Cortex of kidney (tissue), 1 donor: ENCODE measurements at places on chromosomes 16 and 17.

GRCh38 chr17:39402890-39403605, 1.6 kb upstream of the FBXL20 start:
- DNase-seq: no peak

GRCh38 chr16:3089717-3090592, 9.1 kb downstream of the ZSCAN10 start:
- no peak for DNase-seq

DNA sequence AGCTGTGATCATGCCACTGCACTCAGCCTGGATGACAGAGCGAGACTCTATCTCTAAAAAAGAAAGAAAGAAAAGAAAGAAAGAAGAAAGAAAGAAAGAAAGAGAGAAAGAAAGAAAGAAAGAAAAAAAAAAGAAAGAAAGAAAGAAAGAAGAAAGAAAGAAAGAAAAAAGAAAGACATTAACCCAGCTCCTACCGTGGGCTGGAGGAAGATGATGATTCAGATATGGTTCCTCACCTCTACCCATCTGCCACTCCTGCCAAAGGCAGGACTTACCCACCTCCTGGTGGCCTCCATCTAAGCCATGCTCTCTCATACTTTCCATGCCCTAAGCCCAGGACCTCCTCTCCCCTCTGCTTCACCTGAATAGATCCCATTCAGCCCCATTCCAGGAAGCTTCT, 93.3 kb upstream of the LHX1 start:
- no peak for DNase-seq

DNA sequence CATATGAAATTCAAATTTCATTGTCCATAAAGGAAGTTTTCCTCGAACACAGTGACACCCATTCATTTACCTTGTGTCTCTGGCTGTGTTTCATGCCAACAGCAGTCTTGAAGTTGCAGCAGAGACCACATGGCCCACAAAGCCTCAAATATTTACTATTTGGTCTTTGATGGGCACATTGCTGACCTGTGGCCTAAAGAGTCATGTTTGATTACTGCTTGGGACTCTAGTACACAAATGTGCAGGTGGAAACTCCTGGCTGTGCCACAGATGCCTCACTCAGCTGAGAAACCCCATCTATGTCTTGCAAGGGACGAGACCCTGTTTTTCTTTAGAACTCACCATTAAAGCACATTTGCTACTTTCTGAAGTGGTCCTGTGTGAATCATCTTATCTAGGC, 76.7 kb downstream of the SLC6A2 start:
- DNase-seq: no peak

DNA sequence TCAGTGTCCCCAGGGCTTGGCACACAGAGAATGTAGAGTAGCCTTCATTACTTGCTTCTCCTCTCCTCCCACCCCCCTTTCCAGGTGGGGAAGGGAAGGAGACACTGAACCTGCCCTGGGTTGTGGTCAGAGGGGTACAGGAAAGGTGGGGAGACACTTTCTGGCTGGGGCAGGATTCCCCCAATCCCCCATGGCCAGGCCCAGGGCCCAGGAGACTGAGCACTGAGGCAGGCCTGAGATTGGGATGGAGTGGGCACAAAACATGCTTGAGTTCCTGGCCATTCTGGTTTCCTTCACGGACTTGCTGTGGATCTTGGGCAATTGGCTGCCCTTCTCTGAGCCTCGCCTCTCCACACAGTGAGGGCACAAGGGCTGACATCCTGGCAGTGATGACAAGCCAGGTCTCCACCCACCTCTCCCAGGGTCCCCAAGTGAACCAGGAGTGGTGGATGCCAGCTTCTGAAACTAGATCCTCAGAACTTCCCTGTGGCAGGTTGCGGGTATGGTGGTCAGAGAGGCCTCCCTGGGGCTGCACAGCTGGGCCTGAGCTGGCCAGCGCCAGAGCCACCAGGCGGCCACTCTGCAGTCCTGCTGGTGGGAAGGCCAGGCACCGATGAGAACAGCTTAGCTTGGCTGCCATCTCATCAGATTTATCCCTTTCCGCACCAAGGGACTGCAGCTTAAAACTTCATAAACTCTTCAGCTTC, 9.3 kb downstream of the ZNF629 start:
- DNase-seq: no peak

DNA sequence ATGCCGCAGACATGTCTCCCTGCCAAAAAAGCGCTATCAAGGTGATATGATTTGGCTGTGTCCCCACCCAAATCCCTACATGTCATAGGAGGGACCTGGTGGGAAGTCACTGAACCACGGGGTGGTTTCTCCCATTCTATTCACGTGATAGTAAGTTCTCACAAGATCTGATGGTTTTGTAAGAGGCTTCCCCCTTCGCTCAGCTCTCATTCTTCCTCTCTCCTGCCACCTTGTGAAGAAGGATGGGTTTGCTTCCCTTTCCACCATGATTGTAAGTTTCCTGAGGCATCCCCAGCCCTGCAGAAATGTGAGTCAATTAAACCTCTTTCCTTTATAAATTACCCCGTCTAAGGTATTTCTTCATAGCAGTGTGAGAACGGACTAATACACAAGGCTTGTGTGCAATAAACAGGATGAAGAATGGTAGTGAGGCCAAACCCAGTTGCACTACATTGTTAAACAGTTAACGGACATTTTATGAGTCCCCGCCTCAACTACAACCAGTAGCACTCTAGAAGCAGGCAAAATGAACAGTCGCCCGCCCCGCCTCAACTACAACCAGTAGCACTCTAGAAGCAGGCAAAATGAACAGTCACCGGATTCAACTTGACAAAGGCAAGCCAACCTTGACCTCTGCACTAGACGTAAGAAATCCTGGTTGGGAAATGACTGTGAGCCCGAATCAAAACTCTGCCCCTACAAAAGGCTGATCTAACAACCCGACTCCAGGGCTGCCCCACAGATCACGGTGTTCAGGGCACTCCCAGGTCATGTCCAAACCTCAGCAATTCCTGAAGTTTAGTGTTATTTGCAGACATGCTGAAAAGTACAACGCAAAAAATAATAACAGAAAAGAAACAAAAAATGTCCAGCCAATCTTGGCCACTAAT, 26.3 kb downstream of the VPS53 start:
- DNase-seq: no peak

DNA sequence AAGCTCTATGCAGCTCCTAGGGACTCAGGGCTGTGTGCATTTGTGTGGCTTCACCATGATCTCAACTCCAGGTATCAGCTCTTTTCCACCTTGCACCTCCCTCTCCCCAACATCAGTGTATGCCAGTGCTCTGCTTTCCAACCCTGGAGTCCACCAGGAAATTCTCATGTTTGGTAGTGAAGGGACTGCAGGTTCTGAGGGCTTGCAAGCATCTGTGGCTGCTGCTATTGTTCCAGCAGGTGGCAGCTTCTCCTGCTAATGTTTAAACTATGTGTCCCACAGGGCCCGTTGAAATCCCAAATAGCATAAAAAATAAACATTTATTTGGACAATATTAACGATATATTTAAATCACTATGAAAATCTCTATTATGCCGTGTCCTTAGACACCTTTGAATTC, 82.0 kb downstream of the RGS9 start:
- DNase-seq: no peak

DNA sequence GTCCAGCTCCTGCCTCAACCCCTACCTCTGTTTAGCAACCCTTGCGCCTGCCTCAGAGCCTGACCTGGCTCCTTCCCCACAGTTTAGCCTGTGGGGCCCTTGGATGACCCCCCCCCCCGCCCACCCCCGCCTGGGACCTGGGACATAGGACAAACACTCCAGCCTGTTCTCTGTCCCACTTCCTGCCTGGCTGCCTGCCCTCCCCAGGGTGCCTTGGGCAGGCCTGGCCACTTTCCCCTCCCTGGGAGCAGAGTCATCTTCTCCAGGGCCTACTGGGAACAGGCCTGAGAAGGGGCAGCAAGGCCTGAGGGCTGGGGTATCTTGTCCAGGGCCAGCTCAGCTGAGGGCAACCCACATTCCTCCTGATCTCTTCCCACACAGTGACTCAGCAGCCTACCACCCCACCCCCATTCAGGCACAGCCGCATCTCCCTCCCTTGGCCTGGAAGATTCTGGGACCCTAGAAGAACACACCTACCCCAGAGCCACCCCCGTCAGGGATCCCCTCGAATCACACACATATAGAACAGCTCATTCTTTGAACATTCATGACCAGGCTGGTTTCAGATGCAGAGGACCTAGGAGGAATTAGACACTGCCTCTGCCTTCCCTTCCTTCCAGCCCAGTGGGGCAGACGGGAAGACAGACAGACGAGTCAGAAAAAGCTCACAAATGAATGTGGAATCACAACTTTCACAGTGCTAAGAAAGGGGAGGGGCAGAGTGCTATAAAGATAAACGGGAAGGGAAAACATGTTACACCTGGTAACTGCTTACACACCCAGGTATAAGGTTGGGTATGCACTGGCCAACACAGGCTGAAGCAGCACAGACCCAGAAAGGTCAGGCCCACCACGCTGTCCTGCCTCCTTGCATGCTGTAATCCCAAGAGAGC, 6.0 kb downstream of the FHOD1 start:
- DNase-seq: no peak

DNA sequence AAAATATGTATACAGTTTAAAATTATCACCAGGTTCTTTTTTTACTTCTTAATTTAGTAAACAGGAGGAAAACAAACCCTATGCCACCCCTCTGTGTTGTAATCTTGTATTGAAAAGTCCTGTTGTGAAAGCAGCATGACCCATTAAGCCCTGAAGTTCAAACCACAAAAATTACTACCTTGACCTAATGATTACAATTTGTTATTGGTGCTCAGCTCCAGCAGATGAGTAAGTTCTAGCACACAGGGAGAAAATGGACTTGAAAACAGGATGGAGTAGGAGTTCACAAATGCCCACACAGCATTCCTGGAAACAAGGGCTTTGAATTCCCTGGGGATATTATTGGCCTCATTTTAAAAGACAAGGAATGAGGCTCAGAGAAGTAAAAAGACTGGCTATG, 505.8 kb upstream of the ERCC4 start:
- no peak for DNase-seq

GRCh38 chr16:2029350-2029749, 2.6 kb downstream of the NHERF2 start:
- no peak for DNase-seq

- DNase-seq: no peak
Measured at GRCh38 chr16:12553191-12553590, 250.5 kb downstream of the CPPED1 start.

DNA sequence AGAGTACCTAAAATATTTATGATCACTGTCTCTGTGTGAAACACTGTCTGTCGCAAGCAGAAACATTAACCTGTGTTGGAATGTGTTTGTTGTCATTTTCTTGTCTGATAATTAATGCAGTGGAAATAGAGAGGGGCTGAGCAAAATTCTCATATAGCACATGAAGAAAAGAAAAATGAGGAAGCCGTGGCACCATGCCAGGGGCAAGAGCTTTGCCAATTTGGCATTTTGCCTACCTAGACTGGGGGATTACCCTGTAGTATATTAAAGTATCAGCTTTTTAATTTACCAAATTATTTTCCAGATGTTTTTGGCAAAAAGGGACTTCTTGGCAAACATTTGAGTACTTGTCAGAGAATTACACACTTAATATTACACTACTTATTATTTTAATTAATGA, 1326.6 kb upstream of the GOT2 start:
- DNase-seq: no peak

DNA sequence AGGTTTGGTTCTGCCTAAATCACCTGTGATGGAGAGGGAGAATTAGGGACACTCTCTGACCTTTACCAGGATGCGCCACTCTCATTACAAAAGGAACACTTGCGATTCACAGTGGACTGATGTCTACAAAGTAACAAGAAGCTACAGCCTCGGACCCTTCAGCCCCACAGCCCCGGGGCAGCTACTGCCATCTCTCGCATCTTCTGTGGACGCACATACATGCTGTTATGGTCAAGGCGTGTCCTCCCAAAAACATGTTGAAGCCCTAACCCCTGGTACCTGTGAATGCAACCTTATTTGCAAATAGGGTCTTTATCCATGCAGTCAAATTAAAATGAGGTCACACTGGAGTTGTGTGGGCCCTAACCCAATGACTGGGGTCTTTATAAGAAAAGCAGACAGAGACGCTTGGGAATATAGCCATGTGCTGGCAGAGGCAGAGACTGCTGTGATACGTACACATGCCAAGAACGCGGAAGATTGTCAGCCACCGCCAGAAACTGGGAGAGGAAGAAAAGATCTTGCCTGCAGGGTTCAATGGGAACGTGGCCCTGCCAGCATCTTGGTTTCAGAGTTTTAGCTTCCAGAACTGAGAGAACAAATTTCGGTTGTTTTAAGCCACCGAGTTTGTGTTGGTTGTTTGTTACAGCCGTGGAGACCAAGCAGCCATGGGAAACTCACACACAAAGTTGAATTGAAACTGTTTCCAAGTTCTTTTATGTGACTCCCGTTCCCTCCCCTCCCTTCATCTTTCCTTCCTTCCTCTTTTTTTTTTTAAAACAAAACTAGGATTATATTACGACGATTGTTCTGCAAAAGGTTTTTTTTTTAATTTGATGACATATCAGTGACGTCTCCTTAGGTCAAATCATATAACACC, 23.1 kb downstream of the ATP2C2 start:
- DNase-seq: no peak

GRCh38 chr16:86042996-86043725, 144.2 kb downstream of the IRF8 start:
- no peak for DNase-seq

DNA sequence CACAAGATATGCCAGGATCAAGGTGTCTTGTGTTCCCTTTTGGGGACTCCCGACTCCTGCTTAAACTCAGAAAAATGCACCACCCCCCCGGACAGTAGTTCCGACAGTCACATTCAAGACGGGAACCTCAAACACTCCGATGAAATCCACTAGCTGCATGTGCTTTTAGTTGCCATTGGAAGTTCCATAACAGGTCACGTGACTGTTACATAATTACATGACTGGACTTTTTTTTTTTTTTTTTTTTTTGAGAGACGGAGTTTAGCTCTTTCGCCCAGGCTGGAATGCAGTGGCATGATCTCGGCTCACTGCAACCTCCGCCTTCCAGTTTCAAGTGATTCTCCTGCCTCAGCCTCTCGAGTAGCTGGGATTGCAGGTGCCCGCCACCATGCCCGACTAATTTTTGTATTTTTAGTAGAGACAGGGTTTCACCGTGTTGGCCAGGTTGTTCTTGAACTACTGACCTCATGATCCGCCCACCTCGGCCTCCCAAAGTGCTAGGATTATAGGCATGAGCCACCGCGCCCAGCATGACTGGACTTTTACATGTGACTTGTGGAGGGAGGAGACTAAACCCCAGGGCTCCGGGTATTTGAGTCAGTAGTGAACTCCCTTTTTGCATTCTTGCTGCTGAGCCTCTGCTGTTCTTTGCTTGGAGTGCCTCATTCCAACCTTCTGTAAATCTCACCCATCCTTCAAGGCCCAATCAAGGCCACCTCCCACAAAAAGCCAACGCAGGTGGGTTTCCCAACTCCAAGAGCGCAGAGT, 1.6 kb downstream of the SIRT7 start:
- DNase-seq: no peak

- DNase-seq: no peak
Measured at GRCh38 chr17:4420692-4421131, 13.0 kb upstream of the SPNS3 start.
